ENCODE measurements at places on chromosomes 12 and 14. TPM values are rescaled to one million over a fixed set of nuclear protein-coding genes. Genes with fewer than 3 reads are reported as not detected.

Gene PLCZ1
- 0.28 TPM for polyA plus RNA-seq

Gene PLEK2
- polyA plus RNA-seq, result 156 TPM

Gene SIX6
- polyA plus RNA-seq, result not detected

Gene INHBC
- 0.03 TPM for polyA plus RNA-seq

Gene CCDC91
- polyA plus RNA-seq, result 11.9 TPM
